SW 1271 (cell line): ENCODE measurements at places on chromosomes 16 and 17.

DNA sequence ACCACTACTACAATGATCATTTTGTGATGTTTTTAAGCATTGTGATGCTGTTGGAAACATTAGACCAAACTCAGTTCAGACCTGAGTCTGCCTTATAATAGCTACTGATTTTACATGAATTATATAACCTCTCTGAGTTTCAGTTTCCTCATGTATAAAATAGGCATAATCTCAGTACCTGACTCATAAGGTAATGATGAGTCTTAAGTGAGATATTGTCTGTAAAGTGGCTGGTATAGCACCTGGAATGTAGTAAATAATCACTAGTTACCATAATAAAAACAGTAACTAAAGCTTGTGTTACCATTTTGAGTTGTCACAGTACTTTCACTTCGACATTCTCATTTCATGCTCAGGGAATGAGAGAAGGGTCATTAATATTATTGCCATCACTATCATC, 381.5 kb upstream of the SALL1 start:
- DNase-seq: no peak

- DNase-seq: no peak
Measured at GRCh38 chr16:70738083-70738977, 52.5 kb upstream of the MTSS2 start.

GRCh38 chr16:50814052-50814451, 72.2 kb downstream of the CYLD start:
- DNase-seq: no peak

DNA sequence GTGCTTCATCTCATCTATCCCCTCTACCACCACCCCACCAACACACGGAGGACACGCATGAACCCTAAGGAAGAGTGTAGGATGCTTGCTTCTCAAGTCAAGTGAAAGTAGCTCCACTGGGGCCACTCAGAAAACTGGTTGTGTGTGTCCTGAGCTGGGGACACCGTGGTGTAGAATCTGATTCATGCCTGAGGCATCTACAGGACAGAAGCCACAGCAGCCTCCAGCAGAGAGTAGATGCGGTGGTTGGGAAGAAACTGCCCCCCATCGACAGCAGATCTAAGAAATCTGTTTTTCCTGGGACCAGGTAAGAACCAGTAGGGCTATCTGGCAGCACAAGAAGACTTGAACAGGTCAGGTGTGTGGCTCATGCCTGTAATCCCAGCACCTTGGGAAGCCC, 51.9 kb upstream of the HLF start:
- DNase-seq: no peak

DNA sequence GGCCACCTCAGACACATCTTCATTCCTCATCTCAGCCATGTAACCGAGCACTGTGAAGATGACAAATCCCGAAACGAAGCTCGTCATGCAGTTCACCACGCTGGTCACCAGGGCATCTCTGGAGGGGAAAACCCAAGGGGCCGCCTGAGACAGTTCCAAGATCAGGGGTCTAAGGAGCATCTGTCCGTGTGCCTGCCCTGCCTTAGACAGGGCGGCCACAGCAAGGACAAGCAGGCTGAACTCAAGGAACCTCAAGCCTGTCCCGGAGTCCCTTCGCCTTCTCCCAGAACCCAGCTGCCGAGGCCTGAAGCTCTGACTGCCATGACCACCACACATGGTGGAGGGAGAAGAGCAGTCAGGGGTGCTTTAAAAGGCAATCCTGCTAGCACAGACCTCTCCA, 22.7 kb downstream of the SLC6A4 start:
- DNase-seq: no peak

GRCh38 chr16:71734511-71734910, 10.0 kb upstream of the PHLPP2 start:
- no peak for DNase-seq

GRCh38 chr17:40932608-40933007, 4.8 kb downstream of the KRT23 start:
- DNase-seq: no peak

GRCh38 chr17:80441133-80441578, 26.2 kb downstream of the ENDOV start:
- no peak for DNase-seq

- no peak for DNase-seq
Measured at GRCh38 chr16:50457423-50457822, 88.6 kb upstream of the BRD7 start.

- no peak for DNase-seq
Measured at GRCh38 chr16:4328046-4328781, 12.3 kb downstream of the GLIS2 start.

GRCh38 chr17:67504182-67504581, 127.1 kb downstream of the PITPNC1 start:
- DNase-seq: no peak

- no peak for DNase-seq
Measured at GRCh38 chr16:72171236-72171635, 719 bp downstream of the PMFBP1 start.

DNA sequence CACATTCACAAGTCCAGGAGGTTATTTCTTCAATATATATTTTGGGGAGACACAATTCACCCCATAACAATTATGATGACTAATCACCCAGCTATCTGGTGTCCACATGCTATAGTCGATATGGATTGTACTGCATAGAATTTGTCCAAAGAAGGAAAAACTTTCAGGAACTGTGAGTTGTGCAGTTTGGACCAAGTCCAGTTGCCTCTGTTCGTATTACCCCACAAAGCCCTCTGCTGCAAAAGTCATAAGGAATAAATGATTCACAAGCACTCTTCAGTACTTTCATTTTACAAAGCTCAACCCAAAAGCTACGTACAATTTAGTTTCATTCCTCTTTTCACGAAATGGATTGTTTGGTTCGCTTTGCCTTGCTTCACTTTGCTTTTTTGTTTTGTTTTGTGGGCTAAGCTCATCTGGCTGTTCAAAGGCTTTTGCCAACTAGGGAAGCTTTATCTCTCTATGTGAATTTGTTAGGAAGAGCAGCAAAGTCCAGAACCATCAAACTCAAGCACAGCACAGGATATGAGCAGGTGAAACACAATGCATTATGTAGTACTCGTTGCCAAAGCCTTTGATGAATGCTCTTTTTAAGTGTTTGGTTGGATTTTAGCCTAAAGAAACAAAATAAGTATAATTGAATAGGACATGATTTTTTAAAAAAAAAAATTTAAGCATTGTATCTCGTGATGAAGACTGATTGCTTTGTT, 98.6 kb downstream of the ZNF18 start:
- no peak for DNase-seq

- no peak for DNase-seq
Measured at GRCh38 chr16:3797473-3797872, 80.1 kb upstream of the TRAP1 start.

DNA sequence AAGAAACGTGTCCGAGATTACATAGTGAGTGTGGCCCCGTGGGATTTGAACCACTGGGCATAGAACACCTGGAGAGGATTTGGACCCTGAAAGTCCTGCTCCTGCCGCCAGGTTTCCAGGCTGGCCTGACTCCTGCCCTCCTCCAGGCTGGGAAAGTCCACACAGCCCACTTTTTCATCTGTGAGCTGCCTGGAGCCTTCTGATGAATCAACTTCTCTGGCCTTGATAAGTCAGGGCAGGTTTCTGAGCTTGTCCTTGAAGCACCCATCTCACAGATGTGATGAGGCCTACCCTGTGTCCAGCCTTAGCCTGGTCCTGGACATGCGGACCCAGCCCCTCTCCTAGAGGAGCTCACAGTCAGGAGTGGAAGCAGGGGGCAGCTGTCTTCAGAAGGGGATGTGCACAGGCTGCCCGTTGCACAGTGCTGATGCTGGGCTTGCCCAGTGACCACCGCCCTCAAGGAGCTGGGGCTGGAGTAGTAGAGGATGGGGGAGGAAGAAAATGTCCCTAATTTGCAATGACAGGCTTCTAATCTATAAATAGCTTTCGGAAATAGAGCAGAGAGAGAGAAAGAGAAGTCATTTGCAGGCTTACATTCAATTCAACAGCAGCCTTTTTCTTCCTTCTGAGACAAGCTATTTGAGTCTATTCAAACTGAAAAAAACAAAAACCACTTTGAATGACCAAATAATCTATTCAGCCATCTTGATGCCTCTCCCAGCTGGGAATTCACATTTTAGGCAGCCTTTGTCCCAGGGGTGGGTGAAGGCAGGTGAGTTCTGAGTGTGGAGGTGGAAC, 73.5 kb upstream of the DNAJA2 start:
- no peak for DNase-seq

DNA sequence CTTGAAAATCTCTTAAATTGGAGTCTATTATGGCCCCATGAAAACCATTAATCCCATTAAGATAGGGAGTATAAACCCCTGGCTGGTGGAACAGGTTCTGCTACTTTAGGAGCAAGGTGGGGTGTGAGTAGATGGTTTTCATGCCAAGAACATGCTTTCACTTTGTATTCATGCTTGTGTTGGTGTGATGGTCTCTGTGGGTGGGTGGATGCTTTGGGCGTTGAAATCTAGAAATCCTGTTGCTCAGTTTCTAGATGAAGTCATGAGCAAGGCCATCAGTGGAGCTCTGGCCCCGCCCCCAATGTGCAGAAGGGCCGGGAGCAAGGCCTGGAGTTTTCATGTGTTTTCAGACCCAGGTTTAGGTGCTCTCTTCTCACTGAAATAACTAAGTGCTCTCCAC, 20.1 kb downstream of the PLD6 start:
- no peak for DNase-seq

DNA sequence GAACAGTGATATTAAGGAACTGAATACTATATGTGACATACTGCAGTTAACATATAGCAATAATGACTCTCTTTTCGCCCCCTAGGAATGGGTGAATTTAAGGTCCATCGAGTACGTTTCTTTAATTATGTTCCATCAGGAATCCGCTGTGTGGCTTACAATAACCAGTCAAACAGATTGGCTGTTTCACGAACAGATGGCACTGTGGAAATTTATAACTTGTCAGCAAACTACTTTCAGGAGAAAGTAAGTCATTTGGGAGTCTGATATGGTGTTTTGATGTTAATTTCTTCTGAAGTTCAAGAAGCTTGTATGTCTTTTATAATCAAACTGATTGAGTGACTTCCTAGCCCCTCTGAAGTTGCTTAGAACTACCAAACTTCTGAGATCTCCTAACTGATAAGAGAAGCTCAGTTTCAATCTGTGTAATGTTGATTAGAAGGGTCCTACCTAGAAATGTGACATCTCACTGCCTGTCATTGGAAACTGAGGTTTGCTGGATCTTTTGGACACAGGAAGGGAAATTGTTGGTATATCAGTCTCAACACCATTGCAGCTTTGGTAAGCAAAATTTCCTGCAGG, 1.0 kb downstream of the UTP4 start:
- DNase-seq: no peak

- no peak for DNase-seq
Measured at GRCh38 chr17:55308613-55309391, 44.0 kb downstream of the HLF start.

- no peak for DNase-seq
Measured at GRCh38 chr16:80680839-80681238, 123.6 kb downstream of the CDYL2 start.

DNA sequence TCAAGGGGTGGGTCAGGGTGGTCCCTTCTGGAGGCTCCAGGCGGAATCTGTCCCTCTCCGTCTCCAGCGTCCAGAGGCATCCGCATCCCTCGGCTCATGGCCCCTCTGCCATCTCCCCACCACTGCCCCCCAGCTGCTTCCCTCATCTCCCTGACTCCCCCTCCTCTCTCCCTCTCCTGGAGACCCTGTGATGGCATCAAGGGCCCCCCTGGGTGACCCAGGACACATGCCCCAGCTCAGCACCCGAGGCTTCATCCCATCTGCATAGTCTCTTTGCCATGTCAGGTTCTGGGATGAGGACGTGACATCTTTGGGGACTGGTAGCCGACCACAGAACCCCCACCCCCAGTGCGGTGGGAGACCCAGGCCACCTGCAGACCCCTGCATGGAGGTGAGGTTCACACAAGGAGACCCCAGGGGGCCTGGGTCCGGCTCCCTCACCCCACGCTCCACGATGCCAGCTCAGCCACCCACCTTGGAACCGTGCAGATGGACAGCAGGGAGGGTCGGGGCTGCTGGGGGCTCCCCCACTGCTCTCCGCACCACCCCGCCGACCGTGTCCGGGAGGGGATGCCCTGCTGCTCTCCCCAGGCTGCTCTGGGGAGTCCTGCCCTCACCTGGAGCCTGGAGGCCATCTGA, 3.8 kb downstream of the SECTM1 start:
- DNase-seq: no peak

GRCh38 chr16:48434653-48435317, 49.6 kb upstream of the SIAH1 start:
- DNase-seq: no peak

DNA sequence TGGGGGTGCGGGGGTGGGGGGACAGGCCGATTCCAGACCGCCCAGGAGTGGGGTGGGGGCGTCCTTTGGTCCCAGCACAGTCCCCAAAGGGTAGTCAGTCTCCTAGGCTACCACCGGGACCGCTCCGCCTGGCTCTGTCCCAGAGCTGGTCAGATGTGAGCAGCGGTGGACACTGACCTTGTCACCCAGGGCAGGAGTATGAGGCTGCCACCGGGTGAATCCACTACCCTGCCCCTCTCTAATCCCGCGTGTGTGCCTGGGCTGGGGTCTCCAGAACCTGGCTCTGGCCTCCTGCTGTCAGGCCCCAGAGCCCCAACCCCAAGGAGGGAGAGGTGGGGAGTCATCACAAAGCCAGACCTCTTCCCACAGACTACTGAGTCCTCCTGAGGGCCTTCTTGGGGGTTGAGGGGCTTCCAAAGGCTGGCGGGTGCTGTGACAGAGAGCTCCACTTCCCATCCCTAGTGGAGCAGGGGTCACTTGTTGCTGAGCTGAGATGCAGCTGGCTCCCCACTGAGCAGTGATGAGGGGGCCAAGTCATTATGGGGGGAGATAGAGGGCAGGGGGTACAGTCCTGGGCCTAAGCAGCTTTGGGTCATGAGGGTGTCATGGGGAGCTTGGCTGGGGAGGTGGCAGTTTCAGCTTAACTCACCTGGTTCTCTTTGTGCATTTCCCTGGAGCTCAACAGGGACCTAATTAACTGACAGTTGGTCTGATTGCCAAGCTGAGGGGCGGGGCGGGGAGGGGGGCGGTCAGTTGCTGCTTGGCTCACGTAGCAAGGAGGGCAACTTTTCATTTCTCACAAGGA, 1.2 kb downstream of the PPP1R1B start:
- DNase-seq: no peak

- DNase-seq: no peak
Measured at GRCh38 chr17:57965521-57966160, 10.4 kb upstream of the CUEDC1 start.

GRCh38 chr16:68049449-68049848, 26.4 kb downstream of the DUS2 start:
- DNase-seq: no peak

DNA sequence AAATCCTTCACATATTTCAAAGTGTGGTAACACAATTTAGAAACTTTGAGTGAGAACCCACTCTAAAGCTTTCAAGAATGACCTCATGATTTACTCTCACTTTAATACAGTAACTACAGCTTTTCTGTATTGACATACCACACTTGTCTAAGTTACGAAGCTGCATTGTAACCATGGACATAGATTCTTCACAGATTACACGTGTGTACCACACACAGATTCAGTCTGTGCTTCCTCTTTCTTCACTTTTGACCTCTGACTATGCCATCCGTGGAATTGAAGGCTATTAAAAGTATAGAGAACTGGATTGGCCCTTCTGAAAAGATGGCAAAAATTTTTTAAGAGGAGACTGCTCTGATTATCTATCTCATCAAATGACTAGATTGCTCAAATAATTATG, 172.7 kb downstream of the TANC2 start:
- no peak for DNase-seq
